ENCODE measurements at places on chromosomes 2 and 18. TPM values are rescaled to one million over a fixed set of nuclear protein-coding genes. Genes with fewer than 3 reads are reported as not detected.

DGKD gene
- total RNA-seq, result 6.4 TPM

HOXD10 gene
- not detected for total RNA-seq

ELOA2 gene
- total RNA-seq, result not detected

SLC39A6 gene
- total RNA-seq, result 29.6 TPM

LBX2 gene
- 1.3 TPM for total RNA-seq

EN1 gene
- 0.17 TPM for total RNA-seq

PRKAG3 gene
- total RNA-seq, result not detected

NFE2L2 gene
- 38.5 TPM for total RNA-seq

NAT8 gene
- total RNA-seq, result not detected
